ENCODE measurements at places on chromosomes 7 and 10.

DNA sequence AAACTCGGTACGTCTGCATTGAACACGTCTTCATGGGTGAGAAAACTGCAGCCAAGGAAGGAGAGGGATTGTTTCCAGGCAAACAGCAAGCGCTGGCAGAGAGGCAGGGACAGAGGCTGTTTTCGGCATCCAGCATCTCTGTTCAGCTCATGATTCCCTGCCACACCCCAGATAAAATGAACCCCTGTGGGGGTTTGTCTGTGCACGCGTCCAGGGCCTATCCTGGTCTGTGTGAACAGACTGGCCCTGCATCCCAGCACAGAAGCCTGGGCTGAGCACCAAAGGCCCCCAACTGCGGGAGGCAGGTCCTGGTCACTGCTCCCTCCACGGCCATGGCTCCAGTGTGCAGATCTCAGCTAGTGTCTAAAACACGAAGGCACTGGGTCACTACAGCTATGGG lies 83.3 kb upstream of the FAM20C start:
- no peak for DNase-seq

DNA sequence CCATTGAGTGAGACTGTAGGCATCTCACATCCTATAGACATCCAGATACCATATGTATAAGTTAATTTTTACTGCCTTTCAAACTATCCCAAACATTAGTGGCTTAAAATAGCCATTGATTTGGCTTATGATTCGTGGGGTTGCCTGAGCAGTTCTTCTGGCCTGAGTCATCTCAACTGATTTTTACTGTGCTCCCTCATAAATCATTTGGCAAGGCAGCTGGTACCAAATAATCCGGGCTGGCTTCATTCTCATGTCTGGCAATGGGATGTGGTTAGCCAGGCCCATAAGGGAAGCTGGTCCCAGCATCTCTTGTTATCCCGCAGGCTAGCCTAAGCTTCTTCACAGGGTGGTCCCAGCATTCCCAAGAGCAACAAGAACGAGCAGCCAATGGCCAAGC lies 6.7 kb upstream of the LRGUK start:
- no peak for DNase-seq

DNA sequence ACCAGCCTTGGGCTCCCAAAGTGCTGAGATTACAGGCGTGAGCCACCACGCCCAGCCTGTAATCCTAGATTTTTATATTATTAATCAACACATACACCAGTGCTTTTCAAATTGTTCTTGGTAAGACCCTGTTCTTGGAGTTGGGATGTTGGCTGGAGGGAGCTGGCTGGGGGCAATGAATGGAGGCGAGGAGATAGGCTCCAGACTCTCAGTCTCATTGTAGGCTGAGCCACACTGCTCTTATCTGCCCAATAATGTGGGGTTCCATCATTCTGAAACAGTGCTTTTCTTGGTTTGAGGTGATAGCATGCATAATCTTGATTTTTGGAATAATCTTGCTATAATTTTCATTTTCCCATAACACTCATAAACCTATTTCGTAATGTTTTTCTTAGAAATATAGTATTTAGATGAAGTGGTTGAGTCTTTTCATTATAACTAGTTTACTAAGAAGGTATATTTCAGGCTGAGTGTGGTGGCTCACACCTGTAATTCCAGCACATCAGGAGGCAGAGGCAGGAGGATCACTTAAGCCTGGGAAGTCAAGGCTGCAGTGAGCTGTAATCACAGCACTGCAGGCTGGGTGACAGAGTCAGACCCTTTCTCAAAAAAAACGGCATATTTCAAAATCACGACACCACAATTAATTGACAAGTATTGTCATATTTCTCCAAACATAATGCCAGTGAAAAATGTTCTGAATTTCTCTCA lies 65.1 kb upstream of the LYZL2 start:
- DNase-seq, result no peak

DNA sequence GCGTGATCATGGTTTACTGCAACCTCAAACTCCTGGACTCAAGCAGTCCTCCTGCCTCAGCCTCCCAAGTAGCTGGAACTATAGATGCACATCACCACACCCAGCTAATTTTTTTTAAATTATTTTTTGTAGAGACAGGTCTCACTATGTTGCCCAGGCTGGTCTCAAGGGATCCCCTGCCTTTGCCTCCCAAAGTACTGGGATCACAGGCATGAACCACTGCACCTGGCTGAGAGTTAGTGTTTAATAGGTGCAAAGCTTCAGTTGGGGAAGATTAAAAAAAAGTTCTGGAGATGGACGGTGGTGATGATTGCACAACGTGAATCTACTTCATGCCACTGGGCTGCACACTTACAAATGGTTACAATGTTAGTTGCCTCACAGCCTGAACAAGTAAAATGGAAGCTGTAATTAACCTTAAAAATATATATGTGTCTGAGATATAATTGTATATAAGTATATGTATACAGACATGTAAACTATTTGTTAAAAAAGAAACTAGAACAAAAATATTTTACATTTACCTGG lies 106.4 kb upstream of the ZNF438 start:
- no peak for DNase-seq

- no peak for DNase-seq
Observed at GRCh38 chr7:6631605-6632004, 5.5 kb upstream of the ZNF316 start.

DNA sequence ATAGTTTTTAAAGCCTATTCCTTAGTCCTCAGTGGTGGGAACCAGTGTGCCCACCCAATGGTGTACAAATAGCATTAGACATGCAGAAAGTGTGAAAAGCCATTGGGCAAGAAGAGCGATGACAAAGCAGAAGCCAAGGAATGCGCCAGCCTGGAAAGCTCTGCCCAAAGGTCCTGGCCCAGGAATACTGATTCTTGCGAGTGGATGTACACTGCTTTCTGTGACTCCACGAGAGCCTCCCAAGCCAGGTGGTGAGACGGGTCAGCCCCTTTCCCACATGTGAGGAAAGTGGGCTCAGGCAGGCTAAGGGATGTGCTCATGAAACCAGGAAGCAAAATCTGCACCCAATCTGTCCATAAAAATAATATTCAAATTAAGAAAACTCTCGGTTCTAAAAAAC lies 106.6 kb downstream of the ADCY1 start:
- DNase-seq, result no peak

- DNase-seq, result no peak
Observed at GRCh38 chr7:140367528-140367927, 30.8 kb downstream of the SLC37A3 start.

DNA sequence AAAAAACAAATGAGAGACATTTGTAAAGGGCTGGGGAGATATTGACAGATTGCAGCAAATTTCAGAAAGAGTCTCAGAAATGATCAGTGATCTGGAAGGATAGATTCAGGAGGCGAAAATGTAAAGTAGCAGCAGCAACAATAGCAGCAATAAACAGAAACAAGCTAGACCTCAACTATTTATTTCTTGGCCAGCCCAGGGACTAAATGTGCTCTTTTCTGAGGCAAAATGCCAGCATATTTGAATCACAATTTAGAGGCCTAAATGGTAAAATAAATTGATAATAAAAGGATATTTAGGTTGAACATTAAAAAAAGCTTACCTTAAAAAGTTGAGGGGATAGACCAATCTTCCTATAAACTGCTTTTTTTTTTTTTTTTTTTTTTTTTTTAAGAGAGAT lies 134.6 kb upstream of the ITGB1 start:
- DNase-seq, result no peak

DNA sequence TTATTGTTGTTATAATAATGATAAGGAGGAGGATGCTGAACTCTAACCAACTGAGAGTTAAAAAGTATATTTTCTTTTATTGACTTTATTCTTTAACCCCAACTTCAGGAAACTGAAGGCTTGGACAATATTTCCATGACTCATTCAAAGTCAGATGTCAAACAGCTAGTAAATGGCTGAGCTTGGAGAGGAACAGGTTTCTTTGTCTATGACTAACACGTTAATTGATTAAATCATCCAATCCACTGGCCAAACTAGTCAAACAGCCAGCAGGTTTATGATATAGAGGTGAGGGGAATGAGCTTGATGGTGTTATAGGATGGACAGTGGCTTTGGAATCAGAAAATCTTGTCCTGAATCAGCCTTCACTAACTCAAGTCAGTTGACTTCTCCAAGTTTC lies 119.1 kb upstream of the WDR11 start:
- no peak for DNase-seq

GRCh38 chr7:116222501-116222900 lies 12.2 kb downstream of the TES start:
- DNase-seq, result no peak

DNA sequence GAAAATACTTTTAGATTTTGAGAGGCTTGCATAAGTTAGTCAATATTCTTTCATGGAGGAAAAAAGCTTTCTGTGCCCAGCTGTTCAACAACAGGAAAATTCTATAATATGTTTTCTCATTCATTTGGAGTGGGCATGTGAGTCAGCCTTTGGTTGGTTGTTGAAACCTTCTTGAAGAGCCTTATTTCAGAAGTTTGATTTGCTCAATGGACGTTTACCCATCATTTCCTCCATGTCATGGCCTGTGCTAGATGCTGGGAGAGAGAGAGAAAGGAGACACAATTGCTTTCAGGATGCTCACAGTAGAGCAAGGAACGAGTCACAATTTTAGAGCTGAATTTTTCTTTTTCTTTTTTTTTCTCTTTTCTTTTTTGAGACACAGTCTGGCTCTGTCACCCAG lies 181.7 kb downstream of the PRKCQ start:
- DNase-seq, result no peak

- DNase-seq, result no peak
Observed at GRCh38 chr7:17142831-17143541, 155.5 kb upstream of the AHR start.

GRCh38 chr10:36117231-36117630 lies 475.1 kb upstream of the FZD8 start:
- no peak for DNase-seq

DNA sequence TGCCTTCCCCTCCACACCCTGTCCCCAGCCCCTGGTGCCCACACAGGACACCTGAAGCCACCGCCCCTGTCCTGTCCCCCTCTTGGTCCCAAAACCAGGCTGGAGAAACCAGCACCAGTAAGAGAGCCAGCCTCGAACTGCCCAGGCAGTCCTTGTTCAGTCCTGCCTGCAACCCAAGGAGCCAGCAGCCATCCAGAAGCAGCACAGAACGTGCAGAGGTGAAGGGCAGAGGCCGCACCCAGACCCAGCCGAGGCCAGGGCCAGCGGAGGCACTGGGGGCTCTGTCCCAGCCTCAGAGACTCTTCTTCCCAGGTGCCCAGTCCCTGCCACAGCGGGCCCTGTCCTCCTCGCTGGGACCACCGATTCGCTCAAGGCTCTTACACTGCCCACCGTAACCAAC lies 23.3 kb upstream of the CNPY1 start:
- no peak for DNase-seq

DNA sequence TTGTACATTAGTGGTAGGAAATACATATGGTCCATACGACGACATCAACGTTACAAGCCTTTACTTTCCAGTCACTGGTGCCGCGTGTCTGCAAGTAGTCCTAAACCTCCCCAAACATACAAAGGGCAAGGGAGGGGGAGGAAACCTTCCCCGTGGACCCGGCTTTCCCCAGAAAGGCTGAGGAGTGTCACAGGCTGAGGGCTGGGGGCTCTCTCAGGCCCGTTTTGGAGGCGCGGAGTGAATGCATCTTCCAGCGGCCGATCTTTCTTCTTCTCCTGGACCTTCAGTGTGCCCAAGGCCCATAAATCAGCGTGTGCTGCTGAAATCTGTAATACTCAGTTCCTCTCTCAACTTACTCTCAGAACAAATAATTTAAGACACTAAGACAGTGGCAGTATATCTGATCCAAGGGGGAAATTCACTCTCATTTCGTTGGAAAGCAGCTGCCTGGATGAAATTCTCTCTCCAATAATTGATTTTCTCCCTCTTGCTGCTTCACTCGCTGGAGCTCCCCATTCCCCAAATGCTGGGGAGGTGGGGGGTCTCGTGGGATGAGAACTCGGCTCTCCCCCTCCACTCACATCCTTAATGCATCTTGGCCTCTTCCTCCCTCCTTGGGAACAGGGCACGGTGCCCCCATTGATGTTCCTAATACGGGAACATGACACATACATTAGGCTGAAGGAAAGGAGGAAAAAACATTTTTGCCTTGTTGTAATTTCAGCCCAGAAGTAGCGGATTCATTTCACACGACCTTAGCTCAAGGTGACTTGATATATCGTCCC lies 126.1 kb downstream of the ADARB2 start:
- no peak for DNase-seq

DNA sequence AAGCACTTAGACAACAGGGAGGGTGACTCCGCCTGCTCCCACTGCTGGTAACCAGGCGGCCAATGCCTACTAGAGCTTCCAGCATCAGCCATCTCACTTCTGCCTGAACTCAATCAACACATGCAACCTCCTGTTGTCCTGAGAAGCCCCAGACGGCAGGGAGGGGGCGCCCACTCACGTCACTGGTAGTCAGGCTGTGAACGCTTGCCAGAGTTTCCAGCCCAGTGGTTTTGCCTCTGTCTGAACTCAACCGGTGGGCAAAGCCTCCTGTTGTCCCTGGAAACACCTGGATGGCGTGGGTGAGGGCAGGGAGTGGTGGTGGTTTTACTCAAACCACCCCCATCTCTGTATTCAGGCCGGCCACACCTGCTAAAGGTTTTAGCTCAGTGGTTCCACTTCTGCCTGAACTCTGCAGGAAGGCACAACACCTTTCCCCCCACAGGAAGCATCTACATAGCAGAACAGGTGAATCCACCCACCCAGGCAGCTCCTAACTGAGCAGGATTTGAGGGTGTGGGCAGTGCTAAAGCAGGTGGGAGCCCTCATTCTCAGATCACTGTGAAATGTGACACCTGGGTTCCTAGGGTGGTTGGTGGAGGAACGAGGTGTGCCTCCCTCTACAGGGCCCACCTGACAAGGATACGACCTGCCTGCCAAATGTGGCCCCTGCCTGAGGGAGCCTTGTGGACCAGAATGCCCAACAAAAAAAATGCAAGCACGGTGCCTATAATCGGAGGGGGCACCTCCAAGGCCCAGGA lies 563.0 kb upstream of the SEMA3D start:
- no peak for DNase-seq

DNA sequence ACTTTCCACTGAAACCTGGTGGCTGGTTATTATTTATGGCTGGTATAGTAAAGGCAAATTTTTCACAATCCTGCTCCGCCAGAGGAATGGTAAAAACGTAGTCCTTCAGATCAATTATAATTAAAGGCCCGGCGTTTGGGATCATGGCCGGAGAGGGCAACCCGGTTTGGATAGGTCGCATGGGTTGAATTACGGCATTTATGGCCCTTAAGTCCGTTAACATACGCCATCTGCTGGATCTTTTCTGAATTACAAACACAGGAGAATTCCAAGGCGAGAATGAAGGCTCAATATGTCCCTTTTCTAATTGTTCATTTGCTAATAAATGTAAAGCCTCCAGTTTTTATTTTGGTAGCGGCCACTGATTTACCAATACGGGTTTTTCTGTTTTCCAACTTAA lies 11.3 kb upstream of the TAS2R3 start:
- no peak for DNase-seq

DNA sequence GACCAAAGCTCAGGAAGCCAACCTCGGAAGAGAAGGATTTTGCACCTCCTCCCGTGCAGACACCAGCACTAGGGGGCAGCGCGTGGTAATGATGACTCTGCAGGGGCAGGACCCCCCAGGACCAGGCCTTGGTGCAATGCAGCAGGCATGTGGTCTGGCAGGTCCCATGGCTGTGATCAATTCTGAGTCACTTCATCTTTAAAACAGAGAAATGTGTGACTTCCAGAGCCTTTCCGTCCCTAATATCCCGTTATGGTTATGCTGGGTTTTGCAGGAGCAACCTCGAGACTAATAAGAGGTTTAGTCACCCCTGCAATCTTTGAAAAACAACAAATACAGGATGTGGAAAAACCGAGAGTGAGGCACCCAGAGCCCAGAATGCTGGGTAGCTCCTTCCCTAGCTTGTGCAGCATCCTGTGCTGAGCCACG lies 30.2 kb upstream of the GJD4 start:
- no peak for DNase-seq

GRCh38 chr7:114843102-114843501 lies 78.8 kb upstream of the MDFIC start:
- no peak for DNase-seq

- DNase-seq, result no peak
Observed at GRCh38 chr7:144403649-144404061, at the start of gene NOBOX. TSS of gene NOBOX (minus strand) at chr7:144403693.
